ENCODE measurements at places on chromosomes 2 and 18.

GRCh38 chr2:19881221-19881907, 20.4 kb downstream of the TTC32 start:
- DNase-seq = no peak

DNA sequence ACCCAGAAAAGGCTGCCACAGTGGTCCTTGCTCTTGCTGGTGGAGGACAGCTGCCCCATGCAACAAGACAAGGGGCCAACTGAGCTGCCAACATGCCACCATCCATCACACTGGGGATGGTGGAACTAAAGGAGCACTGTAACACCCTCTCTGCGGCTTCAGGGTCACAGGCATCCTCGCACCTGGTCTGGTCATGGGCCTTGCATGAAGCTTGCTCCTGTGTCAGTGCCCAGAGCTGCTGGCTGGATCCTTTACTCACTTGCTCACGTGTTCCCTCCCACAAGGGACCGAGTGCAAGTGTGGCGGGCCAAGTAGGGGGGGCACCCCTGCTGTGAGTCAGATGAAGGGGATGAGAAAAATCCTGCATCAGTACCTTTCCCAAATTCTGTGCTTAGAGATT, 972.3 kb upstream of the DDX18 start:
- no peak for DNase-seq

DNA sequence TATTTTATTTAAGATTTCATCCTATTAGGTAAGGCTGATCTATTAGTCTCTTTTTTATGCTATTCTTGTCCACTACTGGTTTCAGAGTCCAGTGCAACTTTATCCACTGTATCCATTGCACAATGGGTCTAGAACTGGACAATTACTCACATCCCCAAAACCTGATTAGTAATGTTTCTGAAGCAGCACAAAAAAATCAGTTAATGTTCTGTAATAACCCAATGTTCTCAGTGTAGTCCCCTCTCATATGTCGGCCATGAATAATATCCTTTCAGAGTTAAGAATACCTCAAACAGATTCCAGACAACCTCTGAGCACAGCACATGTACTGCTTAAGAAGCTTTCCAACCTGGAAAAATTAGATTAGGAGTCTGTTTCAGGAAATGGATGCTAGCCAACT, 29.7 kb downstream of the MGAT4A start:
- no peak for DNase-seq

GRCh38 chr2:223941579-223942277, 3.4 kb downstream of the WDFY1 start:
- DNase-seq = no peak

DNA sequence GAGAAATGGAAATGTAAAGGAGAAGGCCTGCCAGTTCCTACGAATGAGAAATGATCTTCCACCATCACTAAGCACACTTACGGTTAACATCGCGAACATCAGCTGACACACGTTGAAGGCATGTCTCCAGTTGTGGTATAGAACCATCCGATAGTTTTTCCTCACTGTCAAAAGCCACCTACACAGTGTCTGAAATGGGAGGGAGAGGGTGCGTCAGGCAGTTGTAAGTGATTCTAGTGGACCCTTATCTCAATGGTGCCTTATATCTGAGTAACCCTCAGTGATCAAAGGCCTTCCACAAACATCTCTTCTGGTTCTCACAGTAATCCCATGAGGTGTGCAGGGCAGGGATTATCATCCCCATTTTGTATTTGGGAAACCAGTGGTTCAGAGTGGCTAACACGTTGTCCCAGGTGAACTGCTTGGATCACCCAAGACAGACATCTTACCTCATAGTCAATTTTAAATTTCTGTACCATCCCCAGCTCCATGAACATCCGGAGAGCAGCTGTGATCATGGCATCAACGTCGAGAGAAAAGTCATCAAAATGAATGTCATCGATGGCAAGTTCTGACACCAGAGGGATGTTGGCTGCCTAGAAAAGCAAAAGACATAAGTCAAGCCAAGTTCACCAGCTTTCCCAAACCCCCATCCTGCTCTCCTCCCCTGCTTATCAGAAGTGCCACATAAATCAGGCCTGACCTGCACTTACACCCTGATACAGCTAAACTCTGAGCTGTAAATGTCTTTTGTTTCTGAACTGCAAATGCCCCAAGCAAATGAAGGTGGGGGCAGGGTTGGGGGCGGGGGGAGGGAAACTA, 335.2 kb downstream of the AGPS start:
- no peak for DNase-seq

- no peak for DNase-seq
Observed at GRCh38 chr2:225690153-225690552, 290.6 kb downstream of the NYAP2 start.

GRCh38 chr2:240140920-240141319, 462 bp upstream of the OTOS start:
- no peak for DNase-seq

DNA sequence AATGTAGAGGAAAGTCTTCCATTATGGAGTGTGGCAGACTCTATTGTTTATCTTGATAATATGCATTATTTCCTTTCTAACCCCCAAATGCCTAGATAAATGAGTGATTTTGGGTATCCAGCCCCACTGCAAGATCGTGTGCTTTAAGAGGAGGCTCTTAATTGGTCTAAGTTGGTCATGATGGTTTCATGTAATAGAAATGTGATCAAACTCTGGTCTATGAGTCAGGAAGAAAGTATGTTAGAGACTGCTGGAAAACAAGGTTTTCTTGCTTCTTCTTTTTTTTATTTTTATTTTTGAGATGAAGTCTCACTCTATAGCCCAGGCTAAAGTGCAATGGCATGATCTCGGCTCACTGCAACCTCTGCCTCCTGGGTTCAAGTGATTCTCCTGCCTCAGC, 344.5 kb upstream of the TNP1 start:
- DNase-seq = no peak

DNA sequence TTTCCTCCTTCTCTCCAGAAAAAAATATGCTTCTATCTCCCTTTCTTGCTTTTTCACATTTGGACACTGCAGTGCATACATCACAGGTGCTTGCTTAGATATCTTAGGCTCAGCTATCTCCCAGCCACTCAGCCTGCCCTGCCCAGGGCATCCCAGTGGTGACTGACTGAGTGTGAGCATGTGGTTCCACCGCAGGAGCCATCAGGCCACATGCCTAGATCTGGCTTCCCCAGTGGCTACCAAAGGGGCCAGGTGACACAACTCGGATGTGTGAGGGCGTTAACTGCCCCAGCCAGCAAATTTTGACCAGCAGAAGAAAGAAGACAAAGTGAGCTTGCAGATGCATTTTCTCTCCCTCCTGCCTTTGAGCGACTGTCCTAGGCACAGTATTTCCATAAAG, 25.5 kb downstream of the SP5 start:
- DNase-seq = no peak

DNA sequence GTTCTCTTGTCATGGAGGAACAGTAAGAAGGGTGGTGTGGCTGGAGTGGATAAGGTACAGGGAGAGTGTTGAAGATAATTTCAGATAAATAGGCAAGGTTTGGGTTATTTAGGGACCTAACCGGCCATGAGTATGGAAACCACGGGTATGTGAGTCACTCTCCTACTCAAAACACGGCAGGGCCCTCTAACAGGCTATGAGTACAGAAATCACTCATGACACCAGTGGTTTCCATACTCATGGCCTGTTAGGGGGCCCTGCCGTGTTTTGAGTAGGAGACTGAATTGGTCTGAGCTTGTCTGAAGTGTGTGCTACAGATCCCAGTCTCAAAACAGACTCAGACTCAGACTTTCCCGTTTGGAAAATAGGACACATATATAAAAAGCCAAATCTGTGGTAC, 428.4 kb upstream of the HNMT start:
- DNase-seq = no peak

DNA sequence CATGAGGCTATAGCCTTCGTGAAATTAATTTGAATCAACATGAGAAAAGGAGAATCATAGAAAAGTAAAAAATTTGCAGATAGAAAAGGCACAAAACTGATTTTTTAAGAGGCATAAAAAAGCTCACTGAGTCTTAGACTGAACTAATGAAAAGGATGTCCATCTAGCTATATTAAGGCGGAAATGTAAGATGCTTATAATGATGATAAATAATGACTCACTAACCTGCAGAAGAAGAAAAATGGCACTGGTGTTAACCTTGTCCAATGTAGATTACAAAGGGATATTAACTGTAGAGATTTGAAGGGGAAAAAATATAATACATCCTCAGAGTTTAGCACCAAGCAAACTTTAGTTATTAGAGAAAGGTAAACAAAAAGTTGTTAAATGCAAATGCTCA, 1098.0 kb upstream of the DDX18 start:
- DNase-seq = no peak

GRCh38 chr2:200525066-200525465, 941 bp upstream of the SGO2 start:
- no peak for DNase-seq

DNA sequence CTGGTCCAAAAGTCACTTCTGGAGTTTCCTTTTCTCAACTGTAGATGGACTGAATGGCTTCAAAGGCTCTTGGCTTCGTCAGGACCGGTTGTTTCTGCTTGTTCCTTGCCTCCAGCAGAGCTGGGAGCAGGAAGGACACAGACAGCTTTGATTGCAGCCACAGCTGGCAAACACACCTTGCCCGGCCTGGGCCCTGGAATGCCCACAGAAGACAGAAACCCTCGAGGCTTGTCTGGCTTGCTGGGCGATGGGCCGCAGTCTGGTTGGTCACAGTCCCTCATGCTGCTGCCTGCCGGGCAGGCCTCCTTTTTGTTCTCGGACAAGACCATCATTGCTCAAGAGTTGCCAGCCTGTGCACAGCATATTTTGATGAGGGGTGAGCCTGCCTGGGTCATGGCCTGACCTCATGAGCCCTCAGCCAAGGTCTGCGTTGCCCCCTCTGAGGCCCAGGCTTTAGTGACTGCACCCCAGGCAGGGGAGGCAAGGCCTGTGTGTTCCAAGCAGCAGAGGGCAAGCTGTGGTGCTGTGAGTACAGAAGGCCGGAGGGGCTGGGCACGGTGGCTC, 37.8 kb downstream of the ATP6V1C2 start:
- no peak for DNase-seq

DNA sequence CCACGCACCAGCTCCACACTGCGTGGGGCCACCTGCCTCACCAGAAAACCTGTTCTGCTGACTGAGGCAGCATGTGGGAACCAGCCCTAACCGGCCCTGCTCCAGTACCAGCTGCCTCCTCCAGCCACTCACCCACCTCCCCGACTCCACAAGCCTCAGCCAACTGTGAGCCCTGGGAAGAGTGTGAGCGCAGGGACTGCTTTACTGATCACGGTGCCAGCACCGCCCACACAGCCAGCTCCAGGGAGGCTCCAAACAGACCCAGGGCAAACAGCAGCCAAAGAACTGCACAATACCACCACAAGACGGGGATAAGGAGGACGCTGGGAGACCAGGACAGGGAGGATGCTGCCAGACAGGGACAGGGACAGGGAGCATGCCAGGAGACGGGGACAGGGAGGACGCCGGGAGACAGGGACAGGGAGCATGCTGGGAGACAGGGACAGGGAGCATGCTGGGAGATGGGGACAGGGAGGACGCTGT, 28.4 kb downstream of the EIPR1 start:
- peak; percentile 60 for DNase-seq

DNA sequence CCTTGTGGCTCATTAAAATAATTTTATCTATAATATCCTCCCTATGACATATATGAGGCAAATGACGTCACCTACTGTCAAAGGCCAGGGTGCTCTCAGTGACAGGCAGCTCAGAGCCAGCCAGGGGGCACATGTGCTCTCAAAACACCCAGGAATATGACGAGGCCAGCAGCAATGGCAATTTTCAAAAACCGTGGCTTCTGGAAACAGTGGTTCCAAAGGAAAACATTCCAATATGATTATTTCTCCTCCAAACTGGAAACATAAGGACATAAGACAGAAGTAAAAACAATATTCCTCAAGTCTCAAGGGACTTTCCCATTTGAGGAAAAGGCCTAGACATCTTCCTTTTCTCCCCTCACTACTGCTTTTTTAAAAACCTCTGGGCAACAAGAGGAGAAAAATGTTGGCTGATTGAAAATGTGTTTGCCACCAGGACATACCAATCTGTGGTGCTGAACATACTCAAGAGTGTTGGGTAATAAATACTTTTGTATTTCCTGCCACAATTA, 40.8 kb downstream of the RNF152 start:
- DNase-seq = no peak

GRCh38 chr2:201915446-201915845, 109.1 kb downstream of the CDK15 start:
- DNase-seq = no peak

DNA sequence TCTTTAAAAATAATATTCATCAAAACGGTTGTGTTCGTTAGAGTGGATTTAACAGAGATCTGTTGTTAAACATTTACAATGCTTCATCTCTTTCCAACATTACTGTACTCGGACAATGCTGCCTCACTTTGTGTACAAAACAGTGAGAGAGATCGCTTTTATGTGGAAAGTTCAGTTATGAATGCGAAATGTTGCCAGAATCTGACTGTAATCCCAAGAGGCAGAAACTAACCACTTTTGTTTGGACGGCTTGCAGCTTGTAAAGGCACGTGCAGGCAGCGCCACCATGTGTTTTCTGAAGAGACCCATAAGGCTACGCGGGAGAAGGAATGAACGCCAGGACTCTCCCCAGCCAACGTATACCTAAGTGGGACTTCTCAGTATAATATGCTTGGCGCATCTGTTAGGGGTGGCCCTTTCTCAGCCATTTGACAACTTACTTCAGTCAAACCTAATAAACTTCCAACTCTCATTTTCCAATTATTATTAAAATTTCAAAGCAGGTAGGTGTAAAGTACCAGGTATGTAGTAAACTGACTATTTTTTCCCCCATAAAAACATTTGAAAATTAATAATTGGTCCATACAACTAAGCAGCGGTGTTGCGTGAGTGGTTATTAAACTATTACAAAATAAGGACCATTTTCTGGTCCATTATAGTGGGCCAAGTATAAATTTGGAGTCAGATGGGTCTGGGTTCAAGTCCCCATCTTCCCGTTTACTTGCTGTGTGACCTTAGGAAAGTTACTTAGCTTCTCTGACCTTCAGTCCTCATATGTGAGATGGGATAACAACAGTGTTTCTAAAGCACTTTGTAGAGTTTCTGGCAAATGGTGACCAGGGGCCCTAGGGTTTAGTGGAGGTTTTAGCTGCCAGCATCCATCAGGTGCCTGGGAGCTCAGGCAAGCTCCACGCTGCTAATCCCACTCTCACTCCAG, 5.6 kb upstream of the NAPG start:
- peak; percentile 64 for DNase-seq

DNA sequence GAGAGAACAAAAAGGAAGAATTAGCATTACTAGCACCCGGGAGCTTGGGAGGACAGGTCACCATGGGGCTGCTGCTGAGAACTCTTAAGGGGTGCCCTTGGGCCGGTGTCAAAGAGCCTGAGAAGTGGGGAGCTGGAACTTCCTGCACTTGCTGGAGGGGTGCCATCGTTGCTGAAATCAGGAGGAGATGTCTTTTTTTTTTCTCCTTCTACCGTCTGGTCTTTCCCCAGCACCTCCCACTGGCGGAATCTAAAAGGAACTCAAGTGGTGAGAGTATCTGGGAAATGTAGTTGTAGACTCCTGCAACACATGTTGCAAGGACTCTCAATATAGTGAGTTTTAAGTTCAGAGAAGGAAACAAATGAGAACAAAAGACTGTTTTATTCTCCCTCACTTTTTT, 6.1 kb upstream of the AMMECR1L start:
- no peak for DNase-seq

Measured in NCI-H1092 treated with DMSO at 0.1 percent for 48 hours (cell line).